ENCODE measurements at places on chromosomes 16 and 17.

- peaks cover 59% of the 10 kb centered on the region for H3K4me1 ChIP-seq
- H3K27me3 ChIP-seq = no peaks in the 10 kb centered on the region
- DNase-seq = no peak
- H3K27ac ChIP-seq = peak overlapping the region; percentile 97
- H3K36me3 ChIP-seq = no peaks in the 10 kb centered on the region
Measured at GRCh38 chr17:39462631-39463375, 1.5 kb downstream of the CDK12 start.

GRCh38 chr16:68065716-68066305 is 19.4 kb upstream of the NFATC3 start:
- H3K4me3 ChIP-seq = no peak overlapping the region
- no peaks in the 10 kb centered on the region for H3K27me3 ChIP-seq
- H3K36me3 ChIP-seq = no peaks in the 10 kb centered on the region
- peak overlapping the region; percentile 29 for H3K27ac ChIP-seq
- DNase-seq = no peak

GRCh38 chr17:77769215-77769614 is 189.3 kb upstream of the TNRC6C start:
- no peak for DNase-seq
- no peaks in the 10 kb centered on the region for H3K27me3 ChIP-seq
- peaks cover 17% of the 10 kb centered on the region for H3K4me1 ChIP-seq

GRCh38 chr17:70037498-70037897 is 37.5 kb upstream of the KCNJ16 start:
- no peaks in the 10 kb centered on the region for H3K27me3 ChIP-seq
- H3K4me3 ChIP-seq = no peak overlapping the region
- DNase-seq = no peak
- H3K4me1 ChIP-seq = no peaks in the 10 kb centered on the region
- no peak overlapping the region for H3K27ac ChIP-seq

DNA sequence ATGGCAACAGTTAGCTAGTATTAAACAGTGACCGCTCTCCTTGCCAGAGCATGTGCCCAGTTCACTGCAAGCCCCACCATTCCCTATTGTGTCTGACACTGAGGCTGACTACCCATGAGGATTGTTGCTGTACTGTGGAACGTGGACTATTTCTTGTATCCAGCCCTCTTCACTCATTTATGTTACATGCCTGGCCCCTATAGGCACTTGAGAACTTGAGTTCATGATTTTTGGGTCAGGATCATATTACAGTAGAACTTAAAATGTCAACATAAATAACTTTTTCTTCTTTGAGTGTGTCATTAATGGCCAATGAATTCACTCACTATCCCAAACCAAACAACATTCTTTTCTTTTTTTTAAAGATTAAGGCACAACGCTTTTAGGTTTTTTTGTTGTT is 55.7 kb downstream of the LYRM1 start:
- no peaks in the 10 kb centered on the region for H3K27me3 ChIP-seq
- no peak overlapping the region for H3K4me3 ChIP-seq

DNA sequence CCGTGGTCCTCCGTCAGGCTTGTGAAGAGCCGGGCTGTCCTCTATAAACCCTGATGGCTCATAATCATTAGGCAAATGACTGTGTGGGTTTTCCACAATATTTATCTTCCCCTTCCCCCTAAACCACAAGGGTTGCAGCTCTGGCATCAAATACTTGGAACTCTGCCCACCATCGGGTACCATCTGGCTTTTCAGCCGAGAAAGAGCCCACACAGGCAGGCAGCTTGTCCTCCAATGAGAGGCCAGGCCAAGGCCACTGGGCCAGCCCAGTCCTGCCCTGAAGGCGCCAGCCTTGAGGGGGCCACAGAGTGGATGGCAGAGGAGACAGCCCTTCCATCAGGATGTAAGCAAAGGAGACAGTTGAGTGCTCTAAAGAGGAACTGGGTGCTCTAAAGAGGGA is 31.8 kb upstream of the NAT9 start:
- no peaks in the 10 kb centered on the region for H3K27me3 ChIP-seq
- peaks cover 4% of the 10 kb centered on the region for H3K36me3 ChIP-seq
- no peak overlapping the region for H3K27ac ChIP-seq
- DNase-seq = no peak
- H3K4me1 ChIP-seq = no peaks in the 10 kb centered on the region

- H3K4me1 ChIP-seq = peaks cover 69% of the 10 kb centered on the region
- no peak for DNase-seq
- H3K4me3 ChIP-seq = peak overlapping the region; percentile 91
- H3K27ac ChIP-seq = peak overlapping the region; percentile 94
Measured at GRCh38 chr17:4938688-4939545, 929 bp downstream of the SLC25A11 start.

DNA sequence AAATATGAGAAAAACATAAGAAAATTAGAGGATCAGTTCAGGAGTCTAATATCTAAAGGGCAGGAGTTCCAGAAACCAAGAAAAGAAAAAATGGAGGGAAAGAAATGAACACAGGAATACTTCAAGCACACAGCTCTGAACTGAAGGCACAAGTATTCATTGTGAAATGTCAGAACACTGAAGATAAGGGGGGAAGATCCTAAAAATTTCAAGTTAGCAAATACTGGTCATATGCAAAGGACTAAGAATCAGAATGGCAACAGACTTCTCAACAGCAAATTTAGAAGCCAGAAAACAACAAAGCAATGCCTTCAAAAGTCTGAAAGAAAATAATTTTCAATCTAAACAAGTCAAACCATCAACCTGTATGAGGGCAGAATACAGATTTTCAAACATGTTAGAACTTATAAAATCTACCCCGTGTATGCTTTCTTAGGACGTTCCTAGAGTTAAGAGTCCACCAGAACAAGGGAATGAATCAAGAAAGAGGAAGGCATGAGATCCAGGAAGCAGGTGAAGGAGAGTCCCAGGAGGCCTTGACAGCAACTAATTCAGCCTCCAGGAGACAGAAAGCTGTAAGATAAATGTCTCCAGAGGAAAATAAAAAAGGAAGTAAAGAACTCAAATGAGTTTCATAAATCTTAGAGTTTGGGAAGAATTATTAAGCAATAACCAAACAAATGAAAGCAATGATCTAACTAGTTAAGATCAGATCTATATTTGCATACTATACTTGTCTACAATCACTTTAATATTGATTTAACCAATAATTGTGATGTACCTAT is 2.8 kb downstream of the BRD7 start:
- DNase-seq = no peak
- peaks cover 77% of the 10 kb centered on the region for H3K4me1 ChIP-seq
- peak overlapping the region; percentile 90 for H3K27ac ChIP-seq
- H3K36me3 ChIP-seq = peaks cover 3% of the 10 kb centered on the region
- no peaks in the 10 kb centered on the region for H3K27me3 ChIP-seq
- H3K4me3 ChIP-seq = peak overlapping the region; percentile 61

- H3K4me1 ChIP-seq = no peaks in the 10 kb centered on the region
- no peak overlapping the region for H3K27ac ChIP-seq
- no peak for DNase-seq
- H3K4me3 ChIP-seq = no peak overlapping the region
- peaks cover 17% of the 10 kb centered on the region for H3K27me3 ChIP-seq
- H3K36me3 ChIP-seq = no peaks in the 10 kb centered on the region
Measured at GRCh38 chr16:17784073-17784472, 313.3 kb upstream of the XYLT1 start.

GRCh38 chr16:3171181-3171854 is 16.7 kb upstream of the OR1F1 start:
- peaks cover 34% of the 10 kb centered on the region for H3K4me1 ChIP-seq
- DNase-seq = no peak
- peak overlapping the region; percentile 69 for H3K27ac ChIP-seq
- no peaks in the 10 kb centered on the region for H3K36me3 ChIP-seq
- H3K4me3 ChIP-seq = peak overlapping the region; percentile 85

DNA sequence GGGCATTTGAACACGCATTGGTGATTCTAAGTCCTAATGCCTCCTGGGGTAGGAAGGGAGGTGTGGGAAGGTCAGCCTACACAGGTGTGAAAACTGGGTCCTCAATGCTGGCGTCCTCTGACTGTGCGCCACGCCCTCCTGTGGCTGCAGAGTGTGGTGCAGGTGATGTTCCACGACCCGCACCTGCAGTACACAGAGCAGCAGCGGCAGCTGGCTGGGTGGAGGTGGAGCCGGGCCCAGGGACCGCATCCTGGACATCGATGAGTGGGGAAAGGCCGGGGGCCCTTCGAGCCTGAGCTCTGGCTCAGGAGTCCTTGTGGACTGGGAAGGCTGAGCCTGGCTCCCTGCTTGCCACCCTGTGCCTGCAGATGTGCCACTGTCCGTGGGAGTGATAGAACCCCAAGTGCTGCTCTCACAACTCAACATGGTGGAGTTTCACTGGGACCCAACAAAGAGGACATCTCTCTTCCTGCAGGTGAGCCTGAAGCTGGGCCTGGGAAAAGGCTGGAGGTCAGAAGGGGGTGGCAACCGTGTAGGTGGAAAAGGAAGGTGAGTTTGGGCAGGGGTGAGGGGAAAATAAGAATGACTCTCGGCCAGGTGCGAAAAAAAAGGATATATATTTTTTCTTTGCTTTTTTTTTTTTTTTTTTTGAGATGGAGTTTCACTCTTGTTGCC is 14.0 kb upstream of the STAC2 start:
- no peaks in the 10 kb centered on the region for H3K27me3 ChIP-seq
- DNase-seq = peak; percentile 81
- H3K36me3 ChIP-seq = no peaks in the 10 kb centered on the region
- peak overlapping the region; percentile 12 for H3K4me3 ChIP-seq
- peak overlapping the region; percentile 70 for H3K27ac ChIP-seq

- H3K27ac ChIP-seq = no peak overlapping the region
- no peak overlapping the region for H3K4me3 ChIP-seq
- peaks cover 7% of the 10 kb centered on the region for H3K4me1 ChIP-seq
- H3K36me3 ChIP-seq = no peaks in the 10 kb centered on the region
- no peaks in the 10 kb centered on the region for H3K27me3 ChIP-seq
Measured at GRCh38 chr17:6547336-6547735, 9.0 kb downstream of the PITPNM3 start.

GRCh38 chr16:17219991-17220390 is 250.8 kb downstream of the XYLT1 start:
- H3K36me3 ChIP-seq = no peaks in the 10 kb centered on the region
- H3K4me3 ChIP-seq = no peak overlapping the region
- no peak overlapping the region for H3K27ac ChIP-seq
- no peaks in the 10 kb centered on the region for H3K27me3 ChIP-seq

- peak overlapping the region; percentile 78 for H3K4me3 ChIP-seq
- H3K4me1 ChIP-seq = peaks cover 25% of the 10 kb centered on the region
- peak overlapping the region; percentile 95 for H3K27ac ChIP-seq
- no peak for DNase-seq
Measured at GRCh38 chr17:4480929-4481898, 17.5 kb upstream of the SPNS2 start.

- no peaks in the 10 kb centered on the region for H3K27me3 ChIP-seq
- H3K27ac ChIP-seq = no peak overlapping the region
- no peak overlapping the region for H3K4me3 ChIP-seq
- H3K36me3 ChIP-seq = peaks cover 17% of the 10 kb centered on the region
- no peak for DNase-seq
- peaks cover 33% of the 10 kb centered on the region for H3K4me1 ChIP-seq
Measured at GRCh38 chr17:48409607-48410006, 20.4 kb downstream of the SKAP1 start.

DNA sequence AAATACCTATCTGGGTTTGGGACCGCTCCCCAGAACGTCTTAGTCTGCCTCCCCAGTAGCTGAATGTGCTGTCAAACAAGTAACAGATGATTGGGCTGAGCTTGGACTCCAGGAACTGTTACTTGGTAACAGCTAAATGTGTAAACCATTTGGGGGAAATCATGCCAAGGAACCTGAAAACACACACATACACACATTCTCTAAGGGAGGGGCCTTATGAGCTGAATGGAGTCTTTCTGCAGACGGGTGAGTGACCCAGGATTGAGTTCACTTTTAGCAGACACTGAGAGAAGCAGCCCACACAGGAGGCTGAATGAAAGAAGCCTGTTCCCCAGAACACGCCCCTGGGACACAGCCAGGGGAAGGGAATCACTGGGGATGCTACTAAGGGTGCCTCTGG is 1.6 kb downstream of the ACLY start:
- peak overlapping the region; percentile 85 for H3K4me3 ChIP-seq
- peak overlapping the region; percentile 86 for H3K27ac ChIP-seq
- no peak for DNase-seq
- H3K36me3 ChIP-seq = no peaks in the 10 kb centered on the region
- H3K27me3 ChIP-seq = no peaks in the 10 kb centered on the region
- H3K4me1 ChIP-seq = peaks cover 39% of the 10 kb centered on the region

DNA sequence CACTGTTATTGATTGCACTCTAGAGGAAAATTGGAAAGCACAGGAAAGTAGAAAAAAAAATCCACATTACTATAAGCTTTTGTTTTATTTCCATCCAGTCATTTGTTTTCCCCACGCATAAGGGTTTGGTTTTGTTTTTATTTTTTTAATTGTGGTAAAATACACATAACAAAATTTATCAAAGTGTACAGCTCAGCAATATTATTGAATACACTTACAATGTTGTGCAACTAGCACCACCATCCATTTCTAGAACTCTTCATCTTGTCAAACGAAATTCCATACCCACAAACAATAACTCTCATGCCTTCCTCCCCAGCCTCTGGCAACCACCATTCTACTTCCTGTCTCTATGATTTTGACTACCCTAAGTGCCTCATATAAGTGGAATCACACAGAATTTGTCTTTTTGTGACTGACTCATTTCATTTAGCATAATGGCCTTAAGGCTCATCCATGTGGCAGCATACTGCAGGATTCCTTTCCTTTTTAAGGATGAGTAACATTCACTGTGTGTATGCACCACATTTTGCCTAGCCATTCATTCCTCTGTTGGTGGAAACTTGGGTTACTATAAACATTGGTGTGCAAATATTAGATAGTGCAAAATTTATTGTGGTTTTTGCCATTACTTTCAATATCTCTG is 11.1 kb downstream of the SPPL2C start:
- H3K27ac ChIP-seq = no peak overlapping the region
- no peaks in the 10 kb centered on the region for H3K4me1 ChIP-seq
- peaks cover 4% of the 10 kb centered on the region for H3K36me3 ChIP-seq
- DNase-seq = no peak

GRCh38 chr17:63116228-63116627 is 150.2 kb downstream of the TANC2 start:
- no peak overlapping the region for H3K27ac ChIP-seq
- no peak overlapping the region for H3K4me3 ChIP-seq
- no peaks in the 10 kb centered on the region for H3K4me1 ChIP-seq
- no peak for DNase-seq
- no peaks in the 10 kb centered on the region for H3K36me3 ChIP-seq

GRCh38 chr16:82055117-82055516 is 20.1 kb downstream of the HSD17B2 start:
- H3K27ac ChIP-seq = no peak overlapping the region
- H3K36me3 ChIP-seq = no peaks in the 10 kb centered on the region
- peaks cover 4% of the 10 kb centered on the region for H3K27me3 ChIP-seq
- H3K4me1 ChIP-seq = no peaks in the 10 kb centered on the region

GRCh38 chr17:32393904-32394303 is 43.9 kb downstream of the ZNF207 start:
- peaks cover 7% of the 10 kb centered on the region for H3K36me3 ChIP-seq
- H3K27me3 ChIP-seq = no peaks in the 10 kb centered on the region
- H3K27ac ChIP-seq = no peak overlapping the region
- H3K4me3 ChIP-seq = no peak overlapping the region
- H3K4me1 ChIP-seq = peaks cover 10% of the 10 kb centered on the region
- DNase-seq = no peak

All from naive thymus-derived CD8-positive, alpha-beta T cell (primary cell).